ENCODE measurements at places on chromosomes 1 and 21.

GRCh38 chr1:151406176-151406575, 6.8 kb downstream of the PSMB4 start:
- no peak for DNase-seq

DNA sequence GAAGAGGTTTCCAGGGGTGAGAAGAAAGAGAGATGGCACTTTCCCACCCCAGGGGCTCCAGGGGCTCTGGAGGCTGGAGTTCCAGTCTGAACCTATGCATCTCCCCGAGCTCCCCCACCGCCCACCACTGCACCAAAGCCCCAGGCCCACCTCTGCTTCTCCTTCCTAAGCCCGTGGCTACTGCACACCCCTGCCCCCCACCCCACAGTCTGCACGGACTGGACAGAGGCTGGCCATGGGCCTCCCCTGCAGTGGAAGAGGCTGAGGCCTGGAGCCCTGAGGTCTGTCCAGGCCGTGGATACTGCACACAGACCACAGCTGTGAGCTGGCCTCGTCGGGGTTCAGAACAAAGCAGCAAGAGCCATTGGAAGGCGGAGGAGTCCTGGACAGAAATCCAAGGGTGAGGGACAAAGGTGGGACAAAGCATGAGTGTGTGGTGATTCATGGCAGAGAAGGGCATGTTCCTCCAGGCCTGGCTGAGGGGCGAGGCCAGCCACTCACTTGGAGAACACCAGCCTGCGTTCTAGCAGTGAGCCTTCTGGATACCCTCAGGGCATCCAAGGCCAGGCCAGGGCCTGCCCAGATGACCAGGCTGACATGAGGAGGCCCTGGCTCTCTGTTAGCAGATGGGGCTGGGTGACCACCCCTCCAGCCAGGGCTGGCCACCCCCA, 244.8 kb upstream of the VAMP3 start:
- DNase-seq, result no peak

DNA sequence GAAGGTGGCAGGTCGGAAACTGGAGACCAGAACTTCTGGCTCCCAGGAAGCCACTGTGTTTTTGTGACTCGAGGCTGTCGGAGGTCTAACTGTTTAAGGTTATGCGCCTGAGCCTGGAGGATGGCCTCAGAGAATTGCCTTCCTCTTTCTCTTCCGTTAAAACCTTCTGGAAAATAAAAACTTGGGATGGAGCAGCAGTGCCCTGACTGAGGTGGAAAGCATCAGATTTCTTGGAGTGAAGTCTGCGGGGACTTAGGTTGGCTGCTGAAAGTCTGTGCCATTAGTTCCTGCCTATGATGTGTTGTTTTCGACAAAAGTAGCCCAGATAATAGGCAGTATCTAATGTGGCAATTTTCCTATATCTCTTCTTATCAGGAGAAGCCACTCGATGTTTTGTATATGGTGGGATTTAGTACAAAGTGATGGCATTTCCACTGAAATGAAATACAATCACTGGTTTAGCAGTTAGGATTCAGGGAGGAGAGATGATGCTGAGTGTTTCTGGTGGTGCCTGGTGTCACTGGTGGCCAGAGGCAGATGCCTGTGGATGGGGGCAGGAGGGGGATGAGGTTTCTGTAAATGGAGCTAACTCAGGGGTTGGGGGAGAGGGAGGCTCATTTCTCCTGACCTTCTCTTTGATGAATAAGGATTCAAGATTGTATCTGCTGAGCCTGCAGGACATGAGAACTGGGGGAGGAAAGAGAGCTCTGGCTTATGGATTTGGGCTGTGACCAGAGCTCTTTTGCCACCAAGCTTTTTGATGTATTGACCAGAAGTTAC, 150.8 kb downstream of the CAMTA1 start:
- no peak for DNase-seq

- DNase-seq, result no peak
Observed at GRCh38 chr1:160748878-160749269, 9.8 kb downstream of the SLAMF7 start.

DNA sequence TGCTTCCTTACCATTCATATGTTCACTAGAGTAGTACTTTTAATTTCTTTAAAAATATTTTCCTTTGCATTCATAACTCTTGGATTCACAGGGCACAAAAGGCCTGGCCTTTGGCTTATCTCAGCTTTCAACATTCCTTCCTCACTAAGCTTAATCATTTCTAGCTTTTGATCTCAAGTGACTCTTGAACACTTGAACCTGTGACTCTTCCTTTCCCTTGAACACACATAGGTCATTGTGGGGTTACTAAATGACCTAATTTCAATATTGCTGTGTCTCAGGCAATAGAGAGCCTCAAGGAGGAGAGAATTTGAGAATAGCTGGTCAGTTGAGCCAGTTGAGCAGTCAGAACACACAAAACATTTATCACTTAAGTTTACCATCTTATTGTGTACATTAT, 49.9 kb downstream of the COL11A1 start:
- DNase-seq, result no peak

DNA sequence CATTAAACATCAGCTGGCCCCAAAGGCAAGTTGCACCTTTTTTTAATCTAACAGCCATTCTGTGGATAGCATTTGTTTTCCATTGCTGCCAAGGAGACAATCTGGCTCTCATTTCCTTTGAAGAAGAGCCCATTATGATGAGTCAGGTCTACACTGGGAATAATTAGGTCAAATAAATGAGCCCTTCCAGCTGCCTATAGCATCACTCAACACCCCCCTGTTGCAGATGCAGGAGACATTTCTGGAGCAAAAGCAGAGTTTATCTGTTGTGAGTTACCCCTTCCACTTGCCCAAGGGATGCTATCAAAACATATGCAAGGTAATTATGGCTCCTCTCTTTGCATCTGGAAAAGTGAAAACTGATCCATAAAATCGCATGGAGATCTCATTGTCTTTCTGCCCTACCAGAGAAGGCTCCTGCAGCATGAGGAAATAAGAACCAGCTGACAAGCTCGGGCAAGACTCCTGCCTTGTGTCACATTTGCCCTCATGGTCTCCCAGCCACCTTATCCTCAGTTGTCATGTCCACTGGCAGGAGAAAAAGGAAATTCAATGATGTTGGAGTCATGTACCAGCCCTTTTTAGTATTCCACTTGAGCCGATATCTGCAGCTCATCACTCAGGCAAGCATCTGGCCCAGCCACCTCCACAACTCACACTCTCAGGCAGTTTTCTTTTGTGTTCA, 135.9 kb downstream of the SLC30A10 start:
- DNase-seq, result no peak

- DNase-seq, result no peak
Observed at GRCh38 chr21:41639336-41639735, 127.5 kb downstream of the RIPK4 start.

Measured in NCI-H2029 (cell line).